Glutamatergic neuron (in vitro differentiated cells): ENCODE measurements at places on chromosomes 4 and X. TPM values are rescaled to one million over a fixed set of nuclear protein-coding genes. Genes with fewer than 3 reads are reported as not detected.

Gene ARHGAP24
- total RNA-seq, result 1.6 TPM

Gene KDR
- 2.0 TPM for total RNA-seq

Gene CSAG1
- 0.98 TPM for total RNA-seq

DNA sequence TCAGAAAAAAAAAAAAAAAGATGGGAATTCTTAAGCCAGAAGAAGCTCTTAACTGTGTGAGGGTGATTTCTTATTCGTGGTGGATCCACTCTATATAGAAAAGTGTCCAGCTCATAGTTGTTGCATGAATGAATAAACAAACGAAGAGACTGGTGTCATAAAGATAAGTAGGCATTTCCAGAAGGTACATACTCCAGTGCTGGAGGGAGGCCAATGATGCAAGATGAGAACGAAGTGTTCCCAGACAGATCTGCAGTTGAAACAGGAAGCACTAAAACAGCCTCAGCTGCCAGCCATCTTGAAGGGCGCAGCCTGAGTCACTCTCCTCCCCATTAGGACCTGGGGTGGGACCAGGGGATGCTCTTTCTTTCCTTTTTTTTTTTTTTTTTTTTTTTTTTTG is 47.4 kb upstream of the HOPX start:
- peaks cover 14% of the 10 kb centered on the region for H3K4me1 ChIP-seq
- peaks cover 7% of the 10 kb centered on the region for H3K27me3 ChIP-seq
- H3K4me3 ChIP-seq, result no peak overlapping the region
- H3K27ac ChIP-seq, result no peak overlapping the region

DNA sequence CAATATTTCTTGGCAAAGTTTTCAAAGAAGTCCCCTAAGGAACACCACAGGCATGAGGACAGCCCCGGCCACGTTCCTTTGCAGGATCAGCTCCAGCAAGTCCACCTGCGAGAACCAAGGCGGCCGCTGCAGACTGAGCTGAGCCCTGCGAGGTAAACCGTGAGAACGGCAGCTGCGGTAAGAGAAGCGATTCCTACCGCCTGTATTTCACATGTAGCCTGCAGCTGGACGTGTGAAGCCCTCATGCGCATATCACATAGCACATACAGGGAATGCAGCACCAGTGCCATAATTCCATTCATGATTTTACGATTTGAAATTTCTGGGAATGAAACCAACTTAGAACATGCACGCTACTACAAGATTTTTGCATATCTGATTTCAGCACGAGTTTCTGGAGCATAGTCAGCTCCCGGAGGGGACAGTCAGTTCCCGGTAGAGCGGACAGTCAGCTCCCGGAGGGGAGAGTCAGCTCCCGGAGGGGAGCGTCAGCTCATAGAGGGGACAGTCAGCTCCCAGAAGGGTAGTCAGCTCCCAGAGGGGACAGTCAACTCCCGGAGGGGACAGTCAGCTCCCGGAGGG is 41.7 kb downstream of the FGFRL1 start:
- no peak overlapping the region for H3K4me3 ChIP-seq
- no peak for DNase-seq
- H3K36me3 ChIP-seq, result peaks cover 9% of the 10 kb centered on the region
- peaks cover 11% of the 10 kb centered on the region for H3K4me1 ChIP-seq
- peaks cover 12% of the 10 kb centered on the region for H3K27me3 ChIP-seq

- H3K4me3 ChIP-seq, result no peak overlapping the region
- no peak for DNase-seq
- H3K4me1 ChIP-seq, result no peaks in the 10 kb centered on the region
- no peak overlapping the region for H3K27ac ChIP-seq
- H3K36me3 ChIP-seq, result no peaks in the 10 kb centered on the region
Measured at GRCh38 chr4:156779774-156780173, 191.8 kb downstream of the PDGFC start.

DNA sequence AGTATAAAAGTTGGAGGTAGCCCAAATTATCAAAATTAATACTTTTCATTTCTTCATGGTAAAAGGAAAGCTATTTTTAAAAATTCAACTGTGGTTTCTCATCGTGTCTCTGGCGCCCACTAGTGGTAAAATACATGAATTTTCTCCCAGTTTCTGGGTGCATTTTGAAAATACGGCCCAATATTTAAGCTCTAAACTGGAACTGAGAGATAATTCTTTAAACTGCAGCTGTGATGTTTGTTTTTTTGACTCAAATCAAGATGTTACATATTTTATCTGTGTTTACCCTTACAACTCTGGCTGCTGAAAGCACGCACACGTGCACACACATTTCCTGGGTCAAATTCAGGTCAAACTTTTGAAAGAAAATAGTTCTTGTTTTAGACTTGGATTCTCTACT is 123.9 kb upstream of the ACSL4 start:
- no peaks in the 10 kb centered on the region for H3K4me1 ChIP-seq
- no peak for DNase-seq
- H3K27me3 ChIP-seq, result no peaks in the 10 kb centered on the region
- H3K36me3 ChIP-seq, result peaks cover 5% of the 10 kb centered on the region
- H3K4me3 ChIP-seq, result no peak overlapping the region
- no peak overlapping the region for H3K27ac ChIP-seq

DNA sequence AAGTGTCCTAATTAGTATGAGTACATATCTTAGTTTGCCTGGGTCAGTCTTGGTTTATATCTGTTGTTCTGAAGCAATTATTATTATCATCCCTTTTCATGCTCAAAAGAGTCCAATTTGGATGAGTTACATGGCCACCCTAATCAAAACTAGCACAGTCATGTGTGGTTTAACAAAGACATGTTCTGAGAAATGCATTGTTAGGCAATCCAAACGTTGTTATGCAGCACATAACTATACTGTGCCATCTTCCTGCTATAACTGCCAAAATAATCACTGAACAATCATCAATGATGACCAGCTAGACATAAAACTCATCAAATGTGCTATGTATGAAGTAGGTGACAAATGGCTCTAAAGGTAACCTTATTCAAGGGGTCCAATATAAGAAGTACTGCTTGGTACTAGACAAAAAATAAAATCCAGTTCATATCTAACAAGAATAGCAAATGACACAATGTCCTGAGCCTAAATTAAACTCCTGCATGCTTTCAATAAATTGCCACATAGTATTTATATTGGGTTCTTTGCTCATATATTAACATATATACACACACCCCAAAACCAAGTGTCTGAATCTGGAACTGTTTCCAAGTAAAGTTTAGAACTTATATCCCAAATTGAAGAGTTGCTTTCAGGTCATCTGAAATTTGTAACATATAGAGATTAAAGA is 41.9 kb downstream of the CNOT6L start:
- H3K36me3 ChIP-seq, result no peaks in the 10 kb centered on the region
- H3K27me3 ChIP-seq, result no peaks in the 10 kb centered on the region
- no peak overlapping the region for H3K4me3 ChIP-seq

DNA sequence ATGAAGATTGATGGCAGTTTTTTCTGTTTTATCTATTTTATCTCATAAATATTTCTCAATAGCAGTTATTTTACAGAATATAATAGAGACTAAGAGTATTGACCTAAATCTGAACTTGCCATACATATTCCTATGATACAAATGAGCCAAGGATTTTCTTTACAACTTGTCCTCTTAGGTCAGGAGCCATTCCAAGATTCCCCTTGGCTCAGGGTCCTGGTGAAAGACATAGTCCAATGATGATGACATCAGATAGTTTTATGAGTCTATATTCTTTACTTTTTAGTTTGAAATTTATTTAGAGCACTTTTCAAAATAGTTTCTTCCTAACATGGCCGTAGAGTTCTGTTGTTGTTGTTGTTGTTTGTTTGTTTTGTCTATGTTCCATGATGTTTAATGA is 869.1 kb upstream of the GRID2 start:
- no peaks in the 10 kb centered on the region for H3K27me3 ChIP-seq
- no peaks in the 10 kb centered on the region for H3K36me3 ChIP-seq
- no peak for DNase-seq
- H3K4me1 ChIP-seq, result no peaks in the 10 kb centered on the region
- H3K27ac ChIP-seq, result no peak overlapping the region

- H3K27me3 ChIP-seq, result no peaks in the 10 kb centered on the region
- peaks cover 15% of the 10 kb centered on the region for H3K4me1 ChIP-seq
- no peaks in the 10 kb centered on the region for H3K36me3 ChIP-seq
Measured at GRCh38 chr4:106368678-106369077, at the start of gene GIMD1. TSS of gene GIMD1 (minus strand) at chr4:106368778. CDS start at chr4:106367435, 1,343 bp downstream.

- no peak for DNase-seq
- no peak overlapping the region for H3K4me3 ChIP-seq
- peaks cover 3% of the 10 kb centered on the region for H3K4me1 ChIP-seq
- no peaks in the 10 kb centered on the region for H3K27me3 ChIP-seq
Measured at GRCh38 chr4:31058656-31059055, 338.5 kb downstream of the PCDH7 start.

- no peaks in the 10 kb centered on the region for H3K27me3 ChIP-seq
- no peaks in the 10 kb centered on the region for H3K36me3 ChIP-seq
- no peak overlapping the region for H3K27ac ChIP-seq
- no peaks in the 10 kb centered on the region for H3K4me1 ChIP-seq
Measured at GRCh38 chr4:108796173-108796572, 33.3 kb upstream of the ETNPPL start.

GRCh38 chr4:145623831-145624230 is 4.6 kb downstream of the MMAA start:
- H3K27me3 ChIP-seq, result peaks cover 1% of the 10 kb centered on the region
- H3K4me1 ChIP-seq, result peaks cover 4% of the 10 kb centered on the region
- peaks cover 4% of the 10 kb centered on the region for H3K36me3 ChIP-seq
- no peak overlapping the region for H3K4me3 ChIP-seq
- DNase-seq, result no peak
- no peak overlapping the region for H3K27ac ChIP-seq

- H3K4me3 ChIP-seq, result no peak overlapping the region
- no peaks in the 10 kb centered on the region for H3K27me3 ChIP-seq
- H3K36me3 ChIP-seq, result no peaks in the 10 kb centered on the region
- no peak overlapping the region for H3K27ac ChIP-seq
- H3K4me1 ChIP-seq, result no peaks in the 10 kb centered on the region
Measured at GRCh38 chr4:14596904-14597303, 405.4 kb upstream of the CPEB2 start.

DNA sequence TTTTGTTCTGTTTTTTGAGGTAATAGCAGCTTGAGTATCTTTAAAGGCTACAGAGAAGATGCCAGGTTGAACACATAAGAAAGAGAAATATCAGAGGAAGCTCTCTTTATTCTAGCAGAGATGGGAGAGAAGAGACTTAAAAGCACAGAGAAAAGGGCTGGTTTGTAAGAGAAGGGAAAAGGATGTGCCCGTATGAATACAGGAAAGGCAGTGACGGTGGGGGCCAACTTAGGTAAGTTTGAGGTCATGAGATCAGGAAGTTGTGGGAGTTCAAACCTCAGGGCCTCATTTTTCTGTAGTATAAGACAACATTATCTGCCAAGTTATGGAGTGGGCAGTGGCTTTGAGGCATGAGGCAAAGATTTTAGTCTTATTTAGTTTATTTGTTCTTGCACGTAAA is 121.3 kb upstream of the S100G start:
- H3K27ac ChIP-seq, result no peak overlapping the region
- H3K36me3 ChIP-seq, result peaks cover 4% of the 10 kb centered on the region
- H3K27me3 ChIP-seq, result no peaks in the 10 kb centered on the region
- no peaks in the 10 kb centered on the region for H3K4me1 ChIP-seq
